Stimulated activated CD8-positive, alpha-beta memory T cell treated with anti-CD3 and anti-CD28 coated beads, Interleukin-15, amount 100 ng/mL, for 1 hour (primary cell): ENCODE measurements at places on chromosomes 1 and 21.

DNA sequence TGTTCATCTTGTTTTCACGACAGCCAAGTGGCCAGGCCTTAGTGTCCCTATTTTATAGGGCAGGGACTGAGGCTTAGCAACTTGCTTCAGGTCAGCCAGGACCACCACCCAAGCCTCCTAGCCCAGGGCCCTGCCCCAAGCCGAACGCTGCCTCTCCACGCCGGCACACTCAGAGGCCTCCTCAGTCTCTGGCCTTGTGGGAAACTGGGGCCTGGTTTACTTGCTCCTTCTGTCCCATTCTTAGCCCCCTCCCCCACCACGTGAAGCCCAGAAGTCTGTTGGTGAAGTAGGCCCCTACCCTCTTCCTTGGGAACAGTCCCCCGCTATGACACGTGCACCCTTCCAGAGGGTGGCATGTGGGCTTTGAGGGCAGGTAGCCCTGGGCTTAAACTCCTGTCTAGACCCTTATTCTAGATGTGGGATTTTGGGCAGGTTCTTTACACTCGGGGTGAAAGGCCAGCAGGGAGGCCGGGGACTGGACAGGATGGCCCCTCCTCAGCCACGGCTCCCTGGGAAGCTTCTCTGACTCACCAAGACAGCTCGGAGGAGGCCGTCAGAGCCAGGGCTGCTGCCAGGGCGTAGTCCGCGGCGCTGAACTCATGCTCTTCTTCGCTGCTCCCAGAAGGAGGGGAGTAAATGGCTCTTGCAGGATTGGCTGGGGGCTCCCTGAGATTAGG lies 4.3 kb downstream of the MYOM3 start:
- DNase-seq: no peak

- DNase-seq: no peak
Measured at GRCh38 chr1:35881850-35882273, 1.1 kb upstream of the AGO1 start.

- DNase-seq: no peak
Measured at GRCh38 chr1:161196111-161196510, 2.7 kb downstream of the ADAMTS4 start.

- no peak for DNase-seq
Measured at GRCh38 chr1:31875636-31876236, 59.9 kb upstream of the SPOCD1 start.

GRCh38 chr1:193856261-193856660 lies 669.8 kb upstream of the B3GALT2 start:
- DNase-seq: no peak

- DNase-seq: no peak
Measured at GRCh38 chr1:1402072-1402900, 3.2 kb upstream of the CCNL2 start.

DNA sequence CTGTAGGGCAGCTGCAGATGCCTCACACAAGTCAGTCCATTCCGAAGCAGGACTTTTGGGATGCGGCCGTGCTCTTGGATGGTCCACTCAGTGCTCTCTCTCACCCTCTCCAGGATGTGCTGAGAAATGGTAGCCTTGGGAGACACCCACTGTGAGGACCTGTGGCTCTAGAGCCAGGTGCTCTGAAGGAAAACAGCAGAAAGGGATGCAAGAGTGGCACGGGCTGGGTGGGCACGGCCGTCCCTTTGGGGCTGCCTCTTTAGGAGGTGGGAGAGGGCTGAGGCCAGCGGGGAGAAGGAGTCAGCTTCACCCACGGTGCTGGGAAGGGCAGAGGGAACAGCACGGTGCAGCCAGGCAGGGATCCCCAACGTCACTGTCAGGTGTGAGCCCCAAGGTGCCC lies 106.1 kb downstream of the RIPK4 start:
- DNase-seq: no peak

GRCh38 chr1:153957744-153958110 lies 685 bp downstream of the CRTC2 start:
- no peak for DNase-seq

GRCh38 chr1:192654591-192655251 lies 18.8 kb downstream of the RGS13 start:
- no peak for DNase-seq

DNA sequence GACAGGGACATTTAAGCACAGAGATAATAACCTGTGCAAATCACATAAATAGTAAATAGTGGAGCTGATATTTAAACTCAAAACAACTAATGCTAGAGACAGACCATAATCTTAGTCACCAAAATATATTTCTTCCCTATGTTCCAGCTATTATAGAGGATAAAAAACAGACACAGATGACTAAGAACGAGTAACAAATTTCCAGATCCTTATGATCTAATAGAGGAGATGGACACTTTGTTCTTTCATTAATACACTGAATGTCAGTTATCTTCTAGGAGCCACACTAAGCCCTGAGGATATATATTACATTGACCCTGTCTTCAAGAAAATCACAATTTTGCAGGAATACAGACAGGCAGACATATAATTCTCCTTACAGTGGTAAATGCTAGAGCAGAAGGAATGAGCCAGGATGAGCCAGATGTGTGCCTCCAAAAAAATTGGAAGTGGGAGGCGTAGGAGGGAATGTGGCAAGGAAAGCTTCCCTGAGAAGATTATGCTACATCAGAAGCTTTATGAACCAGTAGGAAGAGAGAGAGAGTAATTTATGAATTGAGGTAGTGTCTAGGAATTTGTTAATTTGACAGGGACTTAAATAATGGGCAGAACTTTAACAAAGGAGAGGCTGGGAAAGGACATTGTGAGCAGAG lies 395.4 kb upstream of the BEND5 start:
- no peak for DNase-seq

- DNase-seq: no peak
Measured at GRCh38 chr1:18419845-18420184, 60.9 kb upstream of the KLHDC7A start.

- DNase-seq: no peak
Measured at GRCh38 chr1:162823771-162824525, 33.4 kb downstream of the HSD17B7 start.

DNA sequence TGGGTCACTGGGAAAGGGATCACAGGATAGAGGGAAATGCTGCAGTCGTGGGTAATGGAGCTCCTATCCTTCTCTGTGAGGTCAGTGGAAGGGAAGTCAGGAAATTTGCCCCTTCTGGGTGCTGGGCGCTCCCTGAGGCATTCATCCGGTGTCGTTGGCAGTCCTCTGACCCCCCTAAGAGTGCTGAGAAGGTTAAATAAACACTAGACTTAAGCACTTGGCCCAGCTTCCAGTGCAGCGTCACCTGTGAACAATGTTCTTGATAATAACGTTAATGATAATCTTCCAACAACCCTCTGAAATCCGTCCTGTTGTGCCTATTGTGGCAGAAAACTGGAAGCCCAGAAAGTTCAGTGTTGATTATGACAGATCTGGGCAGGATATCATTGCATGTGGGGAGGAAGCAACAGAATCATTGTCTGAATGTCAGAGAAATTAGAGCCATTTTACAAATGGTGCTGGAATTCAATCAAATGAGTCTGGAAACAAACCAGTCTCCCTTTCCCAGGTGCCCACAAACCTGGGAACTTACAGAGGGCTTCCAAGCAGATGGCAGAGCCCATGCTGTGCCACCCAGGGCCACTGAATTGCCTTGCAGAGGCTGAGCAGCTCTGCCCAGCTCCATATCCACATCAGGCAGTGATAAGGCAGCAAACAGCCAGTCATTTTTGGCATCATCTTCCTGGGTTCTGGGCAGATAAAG lies 216.8 kb downstream of the KAZN start:
- DNase-seq: no peak

GRCh38 chr1:20405051-20405754 lies 80.8 kb downstream of the CAMK2N1 start:
- DNase-seq: no peak

GRCh38 chr1:173409613-173410012 lies 67.5 kb upstream of the PRDX6 start:
- no peak for DNase-seq

- DNase-seq: no peak
Measured at GRCh38 chr1:66258404-66259105, 275.4 kb upstream of the SGIP1 start.

- DNase-seq: no peak
Measured at GRCh38 chr1:248918131-248918530, 12.1 kb downstream of the PGBD2 start.

GRCh38 chr1:168631671-168632400 lies 55.4 kb downstream of the XCL1 start:
- DNase-seq: no peak

DNA sequence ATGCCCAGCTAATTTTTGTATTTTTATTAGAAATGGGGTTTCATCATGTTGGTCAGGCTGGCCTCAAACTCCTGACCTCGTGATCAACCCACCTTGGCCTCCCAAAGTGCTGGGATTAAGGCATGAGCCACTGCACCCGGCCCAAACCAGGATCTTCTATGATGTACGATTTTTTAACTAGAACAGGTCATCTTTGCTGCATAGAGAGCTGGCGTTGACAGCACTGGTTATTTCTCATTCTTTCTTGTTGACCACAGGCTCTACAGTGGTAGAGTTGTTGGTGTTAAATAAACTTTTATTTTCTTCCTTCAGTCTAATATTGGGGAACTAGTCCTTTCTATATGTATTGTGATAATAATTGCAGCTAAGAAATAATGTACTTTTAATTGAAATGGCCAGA lies 3.8 kb upstream of the MAB21L3 start:
- DNase-seq: no peak

DNA sequence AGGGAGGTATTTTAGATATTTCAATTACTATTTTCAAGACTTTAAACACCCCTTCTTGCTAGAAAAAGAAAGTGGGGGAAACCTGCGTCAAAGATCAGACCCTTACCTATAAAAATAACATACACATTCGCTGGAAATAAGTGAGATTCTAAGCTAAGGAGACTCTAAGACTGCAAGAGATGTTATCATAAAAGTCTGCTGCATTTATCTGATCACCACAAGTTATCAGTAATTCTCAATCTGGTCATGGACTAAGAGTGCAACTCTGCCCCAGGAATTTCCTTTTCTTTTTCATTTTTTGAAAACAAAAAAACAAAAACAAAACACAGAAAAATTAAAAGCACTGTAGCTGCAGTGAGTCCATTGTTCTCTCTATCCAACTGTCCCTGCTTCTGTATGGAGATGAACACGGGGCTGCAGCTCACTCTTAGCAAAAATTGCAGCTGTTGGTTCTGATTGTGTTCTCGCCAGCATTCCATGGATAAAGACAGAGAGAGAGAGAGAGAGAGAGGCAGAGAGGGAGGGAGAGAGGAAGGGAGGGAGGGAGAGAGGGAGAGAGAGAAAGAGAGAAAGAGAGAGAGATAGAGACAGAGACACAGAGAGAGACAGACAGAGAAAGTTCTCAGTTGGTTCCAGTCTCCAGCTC lies 14.1 kb downstream of the XKR8 start:
- DNase-seq: no peak

GRCh38 chr1:84143796-84144565 lies at the start of gene PRKACB:
Gene PRKACB, plus strand, starts transcription at chr1:84144271. Its CDS starts 91 bp downstream, at chr1:84144362.
- no peak for DNase-seq

- DNase-seq: no peak
Measured at GRCh38 chr1:171403393-171403792, 81.9 kb upstream of the PRRC2C start.

DNA sequence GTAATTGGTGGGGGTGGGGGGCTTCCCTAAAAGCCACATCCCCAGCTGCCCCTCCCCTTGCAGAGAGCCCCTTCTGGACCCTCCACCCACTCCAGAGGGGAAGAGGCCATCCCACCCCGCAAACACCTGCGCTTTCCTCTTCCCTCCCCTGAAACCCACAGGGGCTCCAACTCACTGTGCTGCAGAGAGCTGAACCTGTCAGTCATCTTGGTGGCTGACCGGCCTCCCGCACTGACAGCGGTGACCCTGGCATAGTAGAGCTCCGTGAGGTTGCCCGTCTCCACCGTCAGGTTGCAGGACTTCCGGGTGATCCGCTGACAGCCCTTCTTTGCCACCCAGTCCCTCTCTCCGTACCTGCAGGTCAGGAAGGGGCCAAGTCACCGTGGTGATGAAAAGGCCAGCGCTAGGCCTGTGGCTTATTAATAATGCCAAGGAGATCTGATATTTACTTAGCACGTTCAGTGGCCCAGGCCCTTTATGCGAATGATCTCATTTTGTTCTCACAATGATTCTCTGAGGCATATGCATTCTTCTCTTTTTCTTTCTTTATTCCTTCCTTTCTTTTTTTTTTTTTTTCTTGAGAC lies 5.9 kb downstream of the IL22RA1 start:
- no peak for DNase-seq

- no peak for DNase-seq
Measured at GRCh38 chr21:26179501-26179900, 8.9 kb upstream of the APP start.

- DNase-seq: no peak
Measured at GRCh38 chr1:206922524-206922923, 783 bp upstream of the FCMR start.

- no peak for DNase-seq
Measured at GRCh38 chr21:26136671-26137070, 33.9 kb downstream of the APP start.

GRCh38 chr1:200233393-200233792 lies 176.4 kb downstream of the ZNF281 start:
- no peak for DNase-seq

GRCh38 chr1:151994956-151995355 lies 1.3 kb upstream of the S100A10 start:
- DNase-seq: no peak

DNA sequence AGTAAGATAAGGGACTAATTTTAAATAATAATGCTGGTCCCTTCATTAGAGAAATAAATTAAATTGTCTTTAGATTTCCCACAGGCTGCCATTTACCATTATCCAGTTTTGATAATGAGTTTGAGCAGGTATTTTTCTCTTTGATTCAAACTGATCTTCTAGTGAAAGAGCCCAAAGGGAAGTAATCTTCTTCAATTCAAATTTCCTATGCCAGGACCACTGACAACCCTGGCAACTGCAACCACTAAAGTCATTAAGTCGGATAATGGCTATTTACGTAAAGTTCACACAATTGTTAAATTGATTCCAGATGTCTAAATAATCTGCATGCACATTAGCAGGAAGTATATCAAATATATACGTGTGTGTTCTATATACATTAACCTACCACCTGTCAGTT lies 399.3 kb downstream of the PTPRC start:
- DNase-seq: no peak

DNA sequence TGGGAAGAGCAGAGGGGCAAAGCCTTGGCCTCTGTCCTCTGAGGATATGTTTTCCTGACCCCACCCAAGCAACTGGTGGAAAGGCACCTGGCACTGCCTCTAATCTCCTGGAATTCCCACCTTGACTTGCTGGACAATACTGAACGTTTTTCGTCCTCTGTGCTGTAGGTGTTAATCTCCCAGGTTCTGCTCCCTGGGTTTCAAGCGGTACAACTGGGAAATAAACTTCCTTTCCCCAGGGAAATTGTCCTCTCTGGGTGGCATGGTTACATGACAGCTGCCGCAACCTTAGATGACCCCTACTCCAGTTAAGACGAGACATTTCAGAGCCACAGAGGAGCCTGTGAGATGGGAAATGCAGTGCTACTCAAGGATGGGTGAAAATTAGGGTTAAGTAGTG lies 57.3 kb upstream of the BCAR3 start:
- no peak for DNase-seq

DNA sequence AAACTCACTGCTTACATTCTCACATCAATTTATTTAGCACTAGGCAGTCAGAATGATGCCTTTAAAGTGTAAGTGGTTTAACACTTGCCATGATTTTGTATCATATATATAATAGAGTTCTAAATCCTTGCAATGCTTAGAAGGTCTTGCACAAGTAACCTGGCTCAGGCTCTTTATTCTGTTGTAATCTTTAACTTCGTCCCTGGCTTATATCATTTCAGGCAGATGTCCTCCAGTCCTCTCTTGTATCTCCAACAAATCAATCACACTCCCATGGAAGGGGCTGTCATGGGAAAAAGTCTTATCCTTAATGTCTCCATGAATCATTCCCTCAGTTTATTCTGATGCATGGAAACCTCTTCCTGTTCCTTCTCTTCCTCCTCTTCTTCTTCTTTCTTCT lies 841.6 kb upstream of the B3GALT2 start:
- no peak for DNase-seq
